ENCODE measurements at places on chromosomes 6 and 20.

- no peak for DNase-seq
These were observed 48.1 kb downstream of the SLC24A3 start for GRCh38 chr20:19260412-19261090.

DNA sequence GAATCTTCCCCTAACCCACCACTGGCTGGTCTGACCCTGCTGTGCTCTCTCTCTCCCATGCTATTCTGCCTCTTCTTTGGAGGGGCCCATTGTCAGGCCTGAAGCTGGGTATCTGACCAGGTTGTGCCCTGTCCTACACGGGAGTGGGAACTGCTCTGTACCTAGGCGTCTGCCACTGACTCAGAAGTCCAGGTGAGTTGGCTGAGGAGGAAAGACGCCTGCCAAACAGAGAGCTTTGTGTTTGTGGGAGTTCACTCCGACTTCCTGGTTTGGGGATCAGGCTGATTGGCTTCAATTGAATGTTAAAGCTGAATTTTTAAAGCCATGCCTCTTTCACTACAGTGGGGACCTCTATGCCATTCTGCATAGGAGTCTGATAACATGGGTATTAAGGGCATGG is 136.0 kb downstream of the CCDC170 start:
- DNase-seq = no peak

- no peak for DNase-seq
These were observed 14.3 kb downstream of the GLO1 start for GRCh38 chr6:38688579-38689087.

GRCh38 chr6:160766989-160767646 is 65.1 kb downstream of the PLG start:
- DNase-seq = no peak

DNA sequence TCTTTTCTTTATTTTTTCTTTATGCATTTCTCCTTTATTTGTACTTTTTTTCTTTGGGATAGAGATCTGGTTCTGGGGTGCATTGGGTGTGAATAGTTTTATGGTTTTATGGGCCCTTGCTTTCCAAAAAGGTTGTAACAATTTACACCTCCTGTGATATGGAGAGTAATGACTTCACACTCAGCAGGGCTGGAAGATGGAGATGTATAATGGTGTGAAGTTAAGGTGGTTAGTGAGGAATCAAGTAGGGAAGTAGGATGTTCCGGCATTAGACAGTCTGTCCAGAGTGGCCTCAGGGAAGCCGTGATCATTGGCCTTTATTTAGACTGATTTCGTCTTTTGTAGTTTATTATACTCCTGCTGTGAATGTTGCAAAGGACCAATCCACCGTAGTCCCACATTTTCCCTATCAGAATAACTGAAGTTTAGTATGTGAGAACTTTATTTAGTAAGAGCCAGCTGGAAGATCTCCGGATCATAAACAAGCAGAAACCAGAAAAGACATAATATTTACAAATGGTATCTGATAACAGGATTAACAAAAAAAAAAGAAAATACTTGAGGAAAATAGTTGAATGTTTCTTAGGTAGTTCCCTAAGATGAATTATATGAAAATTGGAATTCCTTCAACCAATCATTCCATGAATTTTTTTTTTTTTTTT is 255.5 kb downstream of the TBC1D7 start:
- DNase-seq = no peak

DNA sequence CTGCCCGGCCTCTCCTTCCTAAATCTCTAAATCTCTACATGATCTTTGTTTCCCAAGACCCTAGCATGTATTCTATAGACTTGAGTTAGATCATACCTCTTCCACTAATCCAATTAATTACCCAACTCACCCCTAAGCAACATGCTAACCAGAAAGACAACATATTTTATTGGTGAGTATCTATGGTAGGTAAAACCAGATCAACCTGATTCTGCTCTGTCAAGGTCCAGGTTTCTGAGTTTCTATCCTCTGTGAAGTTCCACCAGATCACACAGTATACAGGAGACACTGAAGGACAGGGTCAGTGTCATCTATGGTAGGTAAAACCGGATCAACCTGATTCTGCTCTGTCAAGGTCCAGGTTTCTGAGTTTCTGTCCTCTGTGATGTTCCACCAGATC is 363.2 kb upstream of the MARCKS start:
- DNase-seq = no peak

GRCh38 chr20:57476084-57476526 is 48.8 kb downstream of the CTCFL start:
- DNase-seq = no peak

DNA sequence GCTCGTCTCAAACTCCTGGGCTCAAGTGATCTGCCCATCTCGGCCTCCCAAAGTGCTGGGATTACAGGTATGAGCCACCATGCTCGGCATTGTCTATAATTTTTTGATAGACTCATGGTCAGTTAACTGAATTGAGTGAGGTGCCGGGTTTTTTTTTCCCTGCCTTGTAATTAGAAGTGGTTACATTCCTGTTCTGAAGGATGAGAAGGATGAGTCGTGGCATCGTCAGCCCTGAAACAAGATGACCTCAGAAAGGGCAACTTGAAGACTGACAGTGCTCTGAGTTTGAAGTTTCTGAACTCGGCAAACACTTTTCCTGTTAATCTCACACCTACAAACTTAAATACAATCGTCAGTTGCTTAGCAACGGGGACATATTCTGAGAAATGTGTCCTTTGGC is 158.7 kb upstream of the PDE10A start:
- DNase-seq = no peak

- no peak for DNase-seq
These were observed 42.3 kb downstream of the SLC22A23 start for GRCh38 chr6:3414327-3415081.

GRCh38 chr20:32575227-32575581 is 9.9 kb downstream of the NOL4L start:
- DNase-seq = no peak

DNA sequence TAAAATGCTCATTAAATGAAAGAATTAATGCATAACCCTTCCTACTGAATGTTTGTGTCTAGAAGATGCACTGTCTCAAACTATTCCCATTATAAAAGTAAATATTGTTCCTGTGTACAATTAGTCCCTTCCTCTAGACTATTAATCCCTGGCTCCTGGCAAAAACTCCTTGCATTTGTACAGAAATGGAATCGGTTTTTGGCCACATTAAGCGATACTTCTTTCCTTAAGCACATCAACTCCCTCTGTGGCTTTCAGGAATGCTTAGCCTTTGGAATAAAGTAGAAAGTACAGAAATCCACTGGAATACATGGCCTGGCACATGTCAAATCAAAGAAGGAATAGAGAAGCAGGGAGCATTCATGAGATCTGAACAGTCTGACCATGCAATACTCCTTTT is 179.8 kb downstream of the GMPR start:
- no peak for DNase-seq

DNA sequence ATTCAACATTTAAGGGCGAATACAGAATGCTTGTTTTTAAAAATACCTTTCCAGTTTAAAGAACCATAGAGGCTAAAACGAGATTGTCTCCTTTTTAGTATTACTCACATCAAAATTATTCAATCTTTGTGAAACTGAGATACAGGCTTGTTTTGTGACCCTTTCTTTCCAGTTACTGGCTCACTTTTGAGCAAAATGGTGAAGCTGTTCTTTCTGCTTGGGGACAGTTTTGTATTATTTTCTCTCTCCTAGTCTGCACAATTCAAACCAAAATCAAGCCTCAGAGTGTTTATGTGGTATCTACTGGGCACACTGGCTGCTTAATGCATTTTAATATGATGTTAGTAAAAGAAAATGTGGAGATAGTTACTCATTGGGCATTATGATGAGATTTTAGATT is 36.5 kb downstream of the HIVEP1 start:
- DNase-seq = no peak

- no peak for DNase-seq
These were observed 113.3 kb downstream of the CDKAL1 start for GRCh38 chr6:20647585-20647984.

DNA sequence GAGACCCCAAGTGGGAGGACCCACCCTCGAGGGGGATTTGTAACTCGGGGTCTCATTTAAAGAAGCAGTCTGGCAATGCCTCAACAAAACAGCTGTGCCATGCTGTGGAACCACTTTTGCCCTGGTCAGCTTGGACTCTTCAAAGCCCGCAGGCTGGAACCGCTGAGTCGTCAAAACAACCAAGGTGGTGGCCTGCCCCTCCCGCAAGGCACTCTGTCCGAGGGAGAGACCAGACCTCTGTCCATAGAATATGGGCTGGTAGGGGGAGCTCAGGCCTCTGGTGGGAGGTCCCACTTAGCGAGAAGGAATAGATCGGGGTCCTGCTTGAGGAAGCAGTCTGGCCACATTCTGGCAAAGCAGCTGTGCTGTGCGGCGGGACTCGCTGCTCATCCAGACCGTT is 208.1 kb downstream of the BCKDHB start:
- no peak for DNase-seq

DNA sequence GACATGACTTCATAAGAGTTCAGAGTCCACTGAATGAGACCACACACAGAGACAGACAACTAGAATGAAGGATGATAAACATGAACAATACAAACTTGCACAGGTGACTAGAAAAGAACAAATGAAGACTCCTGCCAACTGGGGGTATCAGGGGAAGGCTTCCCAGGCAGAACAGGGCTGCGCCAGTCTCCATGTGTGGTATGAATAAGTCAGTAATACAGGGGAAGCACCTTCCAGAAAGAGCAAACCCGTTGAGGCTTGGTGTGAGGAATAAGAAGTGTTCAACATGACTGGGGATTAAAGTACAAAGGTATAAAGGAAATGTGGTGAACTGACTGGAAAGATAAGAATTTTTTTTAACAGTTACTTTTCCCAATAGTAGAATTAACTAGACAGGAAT is 3.7 kb upstream of the SLC17A2 start:
- no peak for DNase-seq

GRCh38 chr6:156752666-156753301 is 24.4 kb upstream of the ARID1B start:
- no peak for DNase-seq

DNA sequence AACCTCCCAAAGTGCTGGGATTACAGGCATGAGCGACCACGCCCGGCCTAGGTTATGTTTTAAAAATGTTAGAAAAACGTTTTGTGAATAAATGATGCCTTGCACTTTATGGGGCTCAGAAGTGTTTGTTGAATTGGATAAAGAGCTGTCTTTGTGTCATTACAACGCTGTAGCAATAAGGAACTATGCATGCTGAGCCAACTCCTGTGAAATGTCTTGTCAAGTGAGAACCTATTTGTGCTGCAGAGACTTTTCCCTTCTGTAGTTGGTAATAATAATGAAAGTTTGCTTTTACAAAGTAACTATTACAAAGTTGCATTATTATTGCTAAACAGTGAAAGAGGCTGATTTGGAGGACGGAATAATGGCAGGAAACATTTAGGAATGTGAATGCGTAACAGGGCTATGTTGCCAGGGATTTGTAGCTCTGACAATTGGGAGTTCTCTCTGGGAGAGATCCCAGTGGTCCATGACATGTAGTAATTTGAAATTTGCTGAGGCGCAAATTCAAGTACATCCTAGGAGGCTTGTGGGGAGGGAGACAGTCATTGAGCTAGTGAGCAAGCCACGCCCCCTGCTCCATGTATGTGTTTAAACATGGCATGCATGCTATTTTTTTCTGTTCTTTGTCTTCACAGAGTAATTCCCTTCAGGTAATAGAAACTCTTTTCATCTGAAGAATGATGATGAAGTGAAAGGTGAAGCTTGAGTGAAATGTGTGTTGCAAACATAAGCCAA is 16.8 kb upstream of the BICRAL start:
- DNase-seq = no peak

GRCh38 chr6:133404728-133405127 is 163.6 kb downstream of the EYA4 start:
- DNase-seq = no peak

DNA sequence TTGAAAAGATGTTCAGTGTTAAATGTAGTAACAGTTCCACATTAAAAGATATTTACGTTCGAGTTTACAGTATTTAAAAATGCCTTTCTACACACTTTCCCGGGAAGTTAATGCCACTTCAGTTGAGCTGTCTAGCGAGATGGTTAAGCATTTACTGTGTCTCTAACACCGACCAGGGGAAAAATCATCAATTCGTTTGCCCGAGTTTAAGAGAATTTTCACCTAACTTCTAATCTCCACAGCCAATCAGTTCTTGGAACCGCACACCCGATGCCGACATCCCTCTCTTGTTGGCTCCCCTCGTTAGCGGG is 58.2 kb downstream of the FAM217A start:
- DNase-seq = no peak

- no peak for DNase-seq
These were observed 11.5 kb downstream of the RIOK1 start for GRCh38 chr6:7401075-7401474.

DNA sequence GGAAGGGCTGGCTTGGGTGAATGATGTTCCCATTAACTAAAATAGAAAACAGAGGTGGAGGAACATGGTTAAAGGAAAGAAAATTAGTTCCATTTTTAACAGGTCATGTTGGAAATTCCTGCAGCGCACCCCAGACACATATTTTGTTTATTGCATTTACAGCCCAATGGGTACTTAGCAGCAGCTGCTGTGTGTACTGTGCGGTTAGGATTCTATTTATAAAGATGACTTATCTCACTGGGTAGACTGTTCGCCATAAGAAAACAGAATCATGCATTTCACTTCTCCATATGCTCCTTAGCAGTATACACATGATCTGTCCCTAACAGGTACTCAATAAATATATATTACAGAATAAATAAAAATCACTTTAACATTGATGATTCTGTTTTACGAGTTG is 135.8 kb downstream of the SLC35F1 start:
- DNase-seq = no peak

DNA sequence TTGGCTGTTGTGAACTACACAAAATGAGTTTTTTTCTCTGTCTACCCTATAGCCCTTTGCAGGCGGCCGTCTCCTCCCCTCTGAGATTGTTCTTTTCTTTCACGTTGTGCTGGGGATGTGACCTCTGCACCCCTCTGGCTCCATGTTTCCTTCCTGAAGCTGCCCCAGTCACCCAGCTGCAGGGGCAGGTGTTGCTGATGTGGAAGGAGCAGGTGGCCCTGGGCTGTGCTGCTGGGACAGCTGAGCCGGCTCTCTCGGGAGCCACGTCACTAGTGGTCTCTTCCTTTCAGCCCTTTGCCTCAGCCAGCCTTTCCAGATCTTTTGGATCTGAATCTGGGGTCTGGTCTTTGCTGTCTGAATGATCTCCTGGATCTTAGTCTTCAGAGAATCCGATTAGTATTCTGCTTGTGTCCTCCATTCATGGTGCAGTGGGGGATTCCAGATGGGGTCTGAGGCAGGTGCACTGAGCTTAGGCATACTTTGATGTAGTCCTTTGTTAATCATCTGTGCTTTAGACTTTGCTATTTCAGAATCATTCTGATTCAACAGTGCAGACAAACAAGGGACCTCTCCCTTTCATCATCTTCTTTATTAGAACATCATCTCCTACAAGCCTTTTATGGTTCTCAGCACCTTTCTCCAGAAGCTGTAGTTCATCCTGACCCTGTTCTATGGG is 31.4 kb downstream of the TMEM181 start:
- no peak for DNase-seq

DNA sequence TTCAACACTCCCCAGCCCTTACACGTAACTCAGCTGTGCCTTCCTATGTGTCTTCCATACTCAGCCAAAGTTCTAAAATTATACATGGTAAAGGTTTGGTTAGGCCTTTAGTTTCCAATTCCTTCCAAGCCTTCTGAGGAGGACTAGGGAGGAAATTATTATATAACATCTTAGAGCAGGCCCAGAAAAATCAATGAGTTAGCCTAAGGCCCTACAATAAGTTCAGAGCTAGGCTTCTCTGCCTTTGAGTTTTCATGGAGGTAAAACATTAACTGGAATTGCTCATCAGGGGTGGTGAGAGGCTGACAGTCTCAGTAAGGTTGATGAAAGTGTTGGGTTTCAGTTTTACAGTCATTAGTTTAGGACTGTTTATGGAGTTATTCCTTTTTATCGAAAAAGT is 286.0 kb downstream of the ADGB start:
- DNase-seq = no peak
